Putamen (tissue), 1 donor: ENCODE measurements at places on chromosomes 3 and 15.
A peak's percentile ranks its signal among the peaks of the same experiment; 100 is the strongest.

DNA sequence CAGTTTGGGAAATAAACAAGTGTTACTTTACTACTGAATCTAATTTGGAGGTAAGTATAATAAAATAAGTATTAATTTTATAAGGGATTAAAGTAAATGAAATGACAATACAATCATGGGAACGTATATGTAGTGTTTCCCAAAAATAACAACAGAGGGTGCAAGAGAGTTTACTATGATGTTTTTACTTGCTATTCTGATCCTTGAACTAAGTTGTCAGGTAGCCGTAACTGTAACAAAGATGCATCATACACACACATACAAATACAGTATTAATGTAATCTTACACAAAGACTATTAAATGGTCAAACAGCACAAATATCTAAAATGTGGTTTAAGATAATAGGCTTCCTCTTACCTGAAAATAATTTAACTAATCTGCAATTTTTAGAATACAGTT is 311.4 kb downstream of the TBC1D5 start:
- peak; percentile 23 for DNase-seq

DNA sequence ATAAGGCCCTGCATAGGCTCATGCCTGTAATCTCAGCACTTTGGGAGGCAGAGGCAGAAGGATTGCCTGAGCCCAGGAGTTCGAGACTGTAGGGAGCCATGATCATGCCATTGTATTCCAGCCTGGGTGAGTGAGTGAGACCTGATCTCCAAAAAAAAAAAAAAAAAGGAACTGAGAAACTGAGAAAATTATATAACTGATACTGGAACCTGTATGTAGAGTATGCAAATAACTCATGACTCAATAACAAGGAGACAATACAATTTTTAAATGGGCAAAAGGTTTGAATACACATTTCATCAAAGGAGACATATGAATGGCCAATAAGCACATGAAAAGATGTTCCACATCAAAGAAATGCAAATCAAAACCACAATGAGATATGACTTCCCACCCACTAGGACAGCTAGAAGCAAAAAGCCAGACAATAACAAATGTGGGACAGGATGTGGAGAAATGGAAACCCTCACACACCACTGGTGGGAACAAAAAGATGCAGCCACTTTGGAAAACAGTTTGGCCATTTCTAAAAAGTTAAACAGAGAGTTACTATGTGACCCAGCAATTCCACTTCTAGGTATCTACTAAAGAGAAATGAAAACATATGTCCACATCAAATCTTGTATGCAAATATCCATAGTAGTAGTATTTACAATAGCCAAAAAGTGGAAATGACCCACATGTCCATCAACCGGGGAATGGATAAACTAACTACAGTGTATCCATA is 70.7 kb downstream of the IQSEC1 start:
- no peak for DNase-seq

DNA sequence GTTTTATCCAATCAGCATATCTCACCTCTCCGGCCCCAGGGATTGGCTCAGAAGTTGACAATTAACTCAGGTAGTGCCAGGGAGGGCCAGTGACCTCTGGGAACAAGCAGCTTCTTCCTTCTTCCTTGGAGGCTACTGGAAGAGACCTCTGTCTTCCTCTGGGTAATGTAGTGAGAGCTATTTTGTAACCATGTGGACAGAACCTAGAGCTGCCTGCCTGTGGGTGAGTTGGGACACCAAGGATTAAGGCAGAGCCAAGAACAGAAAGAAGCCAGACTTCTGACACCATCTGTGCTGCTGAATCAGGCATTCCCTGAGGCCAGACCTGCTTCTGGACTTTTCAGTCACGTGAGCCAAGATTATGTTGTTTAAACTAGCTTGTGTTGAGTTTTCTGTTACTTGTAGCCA is 5.9 kb upstream of the NDUFAF1 start:
- no peak for DNase-seq

DNA sequence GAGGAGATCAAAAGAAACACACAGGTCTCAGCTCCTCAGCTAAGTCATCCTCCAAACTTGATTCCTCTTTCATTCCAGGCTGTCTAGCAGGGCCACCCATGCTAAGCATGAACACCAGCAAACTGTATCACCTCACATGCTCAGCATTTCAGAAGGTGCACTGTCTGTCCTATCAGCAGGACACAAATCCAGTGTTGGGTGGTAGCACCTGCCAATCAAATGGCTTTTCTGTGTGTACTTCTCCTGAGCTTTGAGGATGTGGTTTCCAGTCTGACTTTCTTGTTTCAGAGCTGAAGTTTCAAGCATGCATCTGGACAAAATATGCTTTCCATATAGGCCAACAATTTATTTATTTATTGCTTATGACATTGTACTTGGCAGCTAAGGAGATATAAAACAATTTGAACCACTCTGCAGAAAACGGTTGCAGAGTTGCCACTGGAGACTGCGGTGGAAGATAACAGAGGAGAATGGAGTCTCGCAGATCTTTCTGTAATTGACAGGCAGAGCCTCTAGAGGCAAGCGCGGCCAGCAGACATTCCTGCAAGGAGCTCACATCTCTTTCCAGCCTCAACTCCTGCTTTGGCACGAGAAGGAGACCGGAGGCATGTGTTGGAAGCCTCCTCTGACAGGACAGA is 167.1 kb upstream of the WNT5A start:
- no peak for DNase-seq

DNA sequence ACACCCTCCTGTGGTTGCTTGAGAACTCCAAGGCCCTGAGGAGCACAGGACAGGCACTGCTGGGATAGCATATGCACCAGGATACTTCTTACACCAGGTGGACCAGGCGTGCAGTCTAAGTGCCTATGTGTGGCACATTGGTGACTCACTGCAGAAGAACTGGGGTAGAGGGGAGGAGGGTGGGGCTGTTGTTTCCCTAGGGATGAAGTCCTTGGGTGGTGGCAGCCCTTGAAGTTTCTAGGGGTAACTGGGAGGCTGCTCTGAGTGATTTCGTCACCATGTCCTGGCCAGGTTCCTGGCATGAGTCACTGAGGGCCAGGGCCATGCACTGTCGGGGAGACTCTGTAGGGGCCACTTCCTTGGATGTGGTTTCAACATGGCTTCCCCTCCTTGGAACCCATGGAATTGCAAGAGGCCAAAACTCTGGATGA is 15.9 kb downstream of the MYZAP start:
- DNase-seq: no peak

- DNase-seq: no peak
Observed at GRCh38 chr3:134009345-134010000, 20.3 kb downstream of the SLCO2A1 start.

DNA sequence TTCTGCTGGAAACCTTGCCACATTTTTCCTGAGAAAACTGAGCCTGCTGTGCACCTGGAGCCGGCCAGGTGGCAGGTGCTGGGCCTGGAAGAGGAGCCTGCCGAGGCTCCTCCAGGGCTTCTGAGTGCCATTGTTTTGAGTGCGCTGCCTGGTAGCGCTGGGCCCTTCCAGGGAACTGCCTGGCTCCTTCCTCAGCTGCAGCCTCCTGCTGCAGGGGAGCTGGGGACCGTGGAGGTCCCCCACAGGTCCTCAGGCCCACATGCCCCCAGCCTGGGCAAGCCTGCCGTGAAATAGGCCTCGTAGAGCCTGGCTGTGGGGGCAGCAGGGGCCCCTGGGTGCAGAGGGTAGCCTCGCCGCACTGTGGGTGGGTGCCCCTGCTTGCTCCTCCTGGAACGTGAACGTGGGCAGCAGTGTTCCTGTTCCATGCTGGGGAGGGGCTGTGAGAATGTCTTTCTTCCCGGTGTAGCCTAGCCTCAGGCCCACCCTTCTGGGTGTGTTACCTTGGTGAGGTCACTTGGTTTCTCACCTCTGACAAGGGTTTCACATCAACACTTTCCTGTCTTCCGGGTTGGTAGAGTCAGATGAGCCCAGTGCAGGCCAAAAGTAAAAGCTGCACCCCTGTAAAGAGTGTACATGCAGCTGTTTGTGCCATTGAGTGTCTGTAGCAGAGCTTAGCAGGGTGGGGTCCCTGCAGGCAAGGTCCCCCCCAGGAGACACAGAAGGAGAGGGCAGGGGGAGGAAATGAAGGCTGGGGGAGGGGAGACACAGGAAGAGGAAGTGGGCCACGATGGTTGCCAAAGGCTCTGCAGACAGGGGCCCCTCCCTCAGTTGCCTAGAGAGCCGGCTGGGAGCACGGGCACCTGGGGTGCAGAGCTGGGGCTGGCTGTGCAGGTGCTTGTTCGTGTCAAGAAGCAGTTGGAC is 34.5 kb downstream of the KLF13 start:
- DNase-seq: no peak

DNA sequence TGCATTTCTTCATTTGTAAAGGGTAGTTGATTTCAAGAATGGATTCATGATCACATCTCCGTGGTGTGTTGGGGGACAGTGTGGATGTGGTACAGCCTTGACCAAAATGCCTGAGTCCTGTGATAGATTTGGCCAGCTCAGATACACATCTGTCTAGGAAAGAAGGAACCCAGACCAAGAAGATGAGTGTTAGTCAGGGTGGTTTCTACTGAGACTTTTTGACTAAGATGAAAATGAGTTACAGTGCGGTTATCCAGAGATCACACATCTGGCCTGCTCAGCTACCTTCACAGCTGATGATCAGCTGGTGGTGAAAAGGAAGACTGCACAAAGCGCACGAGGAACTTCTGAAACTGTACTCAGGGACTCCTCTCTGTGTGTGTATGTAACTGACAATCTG is 68.0 kb downstream of the FNDC3B start:
- no peak for DNase-seq

DNA sequence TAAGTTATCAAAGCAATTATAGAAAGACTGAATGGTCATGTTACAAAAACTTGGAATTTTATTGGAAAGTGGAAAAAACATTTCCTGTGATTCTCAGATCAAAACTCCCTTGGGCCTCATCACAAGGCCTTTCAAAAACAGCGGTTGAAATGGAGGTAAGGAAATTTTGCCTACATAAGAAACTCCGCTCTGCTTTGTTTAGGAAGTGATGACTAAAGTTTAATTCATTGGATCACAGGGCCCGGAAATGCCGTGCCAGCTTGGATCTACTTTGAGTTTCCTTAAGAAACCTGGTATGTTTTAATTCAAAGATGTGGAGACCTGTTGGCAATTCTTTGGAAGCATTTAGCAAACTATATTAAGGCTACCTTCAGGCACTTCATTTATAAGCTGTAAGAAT is 143.9 kb upstream of the MME start:
- no peak for DNase-seq

- DNase-seq: peak; percentile 75
Observed at GRCh38 chr3:15982667-15983196, 185.0 kb upstream of the ANKRD28 start.

GRCh38 chr3:184604039-184604601 is 42.5 kb downstream of the EPHB3 start:
- DNase-seq: no peak

- DNase-seq: no peak
Observed at GRCh38 chr3:78589778-78590177, 1178.0 kb downstream of the ROBO1 start.

DNA sequence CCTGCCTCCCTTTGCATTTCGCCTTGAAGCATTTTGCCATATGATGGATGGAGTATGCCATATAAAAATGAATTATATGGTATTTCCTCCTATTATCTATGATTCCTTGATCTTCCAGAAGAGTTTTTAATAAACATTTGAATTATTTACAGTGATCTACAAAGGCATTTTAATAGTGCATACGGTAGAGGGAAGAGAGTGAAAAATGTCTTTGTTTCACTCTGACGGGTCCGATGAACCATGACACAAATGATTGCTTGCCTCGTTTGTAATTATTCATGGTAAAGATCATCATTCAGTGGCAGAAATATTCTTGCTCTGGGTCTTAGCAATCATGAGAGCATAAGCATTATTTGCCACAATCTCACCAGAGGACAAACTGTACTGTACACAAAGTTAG is 1010.9 kb downstream of the NTRK3 start:
- no peak for DNase-seq

- DNase-seq: no peak
Observed at GRCh38 chr3:193502871-193503270, 51.8 kb downstream of the ATP13A4 start.

DNA sequence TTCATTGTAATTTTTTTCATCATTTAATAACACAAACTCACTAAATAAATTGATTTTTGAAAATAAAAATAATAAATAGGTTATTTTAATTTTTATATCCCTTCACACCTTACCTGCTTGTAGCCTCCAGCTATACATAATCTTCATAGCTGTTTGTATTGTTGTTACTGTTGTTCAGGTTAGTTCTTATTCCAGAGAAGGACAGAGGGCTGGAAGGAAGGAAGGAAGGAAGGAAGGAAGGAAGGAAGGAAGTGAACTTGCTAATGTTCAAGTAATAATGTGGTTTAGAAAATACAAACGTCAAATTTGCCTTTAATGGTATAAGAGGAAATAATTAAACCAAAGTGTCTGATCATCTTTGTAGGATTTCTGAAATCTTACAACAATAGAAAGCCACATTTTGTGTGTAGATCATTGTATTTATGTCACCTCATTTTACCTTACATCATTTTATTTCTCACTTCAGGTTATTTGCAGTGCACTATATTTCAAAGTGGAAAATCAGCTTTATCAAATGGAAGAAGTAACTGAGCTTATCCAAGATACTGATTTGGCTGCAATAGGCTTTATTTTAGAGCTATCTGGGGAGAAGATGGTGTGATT is 660.0 kb upstream of the CCDC54 start:
- DNase-seq: no peak
